ENCODE measurements at places on chromosomes 3 and 15. TPM values are rescaled to one million over a fixed set of nuclear protein-coding genes. Genes with fewer than 3 reads are reported as not detected.

GRCh38 chr3:161821591-161821990 lies 325.0 kb downstream of the OTOL1 start:
- DNase-seq, result no peak

Gene TRAT1
- not detected for total RNA-seq

DNA sequence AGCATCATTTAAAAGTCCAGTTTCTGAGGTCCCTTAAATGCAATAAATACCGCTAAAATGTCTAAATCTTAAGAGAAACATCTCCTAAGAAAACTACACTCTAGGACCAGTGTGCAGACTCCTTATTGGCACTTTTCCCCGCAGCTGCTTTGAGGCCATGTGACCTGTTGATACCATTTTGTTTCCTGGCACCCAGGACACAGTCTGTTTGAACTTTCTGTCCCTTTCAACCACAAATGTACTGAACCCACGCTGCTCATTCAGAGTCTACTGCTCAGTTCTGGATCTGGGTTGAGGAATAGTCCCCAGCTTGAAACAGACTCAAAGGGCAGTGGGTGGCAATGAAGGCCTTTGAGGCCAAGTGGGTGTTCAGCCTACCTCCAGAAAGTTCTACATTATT lies 17.1 kb downstream of the LDHAL6B start:
- no peak for DNase-seq

Gene ALG3
- total RNA-seq, result 28.7 TPM

DNA sequence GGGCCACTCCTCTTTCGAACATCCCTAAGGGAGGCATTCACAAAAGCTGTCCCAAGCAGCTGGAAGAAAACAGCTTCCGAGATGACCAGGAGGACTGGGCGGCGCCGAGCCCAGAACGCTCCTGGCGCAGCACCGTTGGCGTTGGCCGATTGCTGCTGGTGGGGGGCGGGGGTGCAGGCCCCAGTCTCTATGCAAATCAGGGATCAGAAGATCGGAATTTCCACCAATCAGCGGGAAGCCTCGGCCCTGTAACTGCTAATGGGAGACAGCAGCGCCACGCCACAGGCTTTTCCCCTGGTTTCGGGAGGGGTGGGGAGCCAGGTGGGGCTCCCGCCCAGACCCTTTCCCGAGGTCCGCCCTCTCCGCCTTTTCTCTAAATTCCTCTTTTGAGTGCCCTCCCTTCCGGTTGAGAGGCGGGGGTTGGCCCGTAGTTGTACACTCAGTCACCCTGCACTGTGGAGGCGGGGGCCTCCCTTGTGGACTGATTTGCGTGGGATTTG lies 27.0 kb downstream of the HMCES start:
- peak; percentile 95 for DNase-seq

Gene GOLGA6L7
- total RNA-seq, result not detected

Measured in fibroblast of villous mesenchyme (primary cell).